ENCODE measurements at places on chromosomes 12 and 14. TPM values are rescaled to one million over a fixed set of nuclear protein-coding genes. Genes with fewer than 3 reads are reported as not detected.

DNA sequence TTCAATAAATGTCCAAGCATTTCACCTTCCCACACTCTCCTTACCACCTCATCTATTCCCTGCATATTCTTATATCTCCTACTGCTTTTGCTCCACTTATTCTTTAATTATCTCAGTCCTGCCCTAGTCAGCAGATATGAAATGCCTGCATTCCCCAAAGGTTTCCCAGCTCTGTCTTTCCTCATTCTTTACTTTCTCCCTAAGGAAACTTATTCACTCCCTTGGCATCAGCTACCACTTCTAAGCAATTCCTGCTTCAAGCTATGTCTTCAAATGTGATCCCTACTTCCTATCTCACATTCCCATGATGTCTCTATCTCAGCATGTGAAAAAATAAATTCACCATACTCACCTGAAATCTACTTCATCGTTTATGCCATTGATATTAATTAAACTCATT lies 111.8 kb downstream of the CAPZA3 start:
- ATAC-seq, result no peak

GRCh38 chr14:68471029-68471963 lies 321.6 kb downstream of the ZFP36L1 start:
- ATAC-seq, result no peak

The RPS26 gene
- total RNA-seq, result 52.8 TPM

The ADAMTS20 gene
- total RNA-seq, result not detected

The SELPLG gene
- total RNA-seq, result 0.76 TPM

DNA sequence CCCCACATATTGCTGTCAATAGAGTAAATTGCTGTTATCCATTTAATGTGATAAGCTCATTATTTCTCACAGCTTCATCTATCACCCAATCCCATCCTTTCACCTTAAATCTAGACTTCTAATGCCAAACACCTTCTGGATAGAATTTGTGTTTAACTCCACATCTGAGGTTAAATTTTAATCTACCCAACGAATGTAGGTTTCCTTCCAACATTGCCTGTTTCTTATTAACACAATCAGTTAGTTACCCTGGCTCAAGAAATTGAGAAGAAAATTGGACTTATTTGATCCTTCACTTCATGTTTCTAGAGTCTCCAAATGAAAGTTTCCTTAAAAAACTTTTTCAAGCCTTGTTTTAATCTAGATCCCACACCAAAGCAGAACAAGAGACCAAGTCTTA lies 67.3 kb downstream of the PTPRO start:
- no peak for ATAC-seq

The IL23A gene
- 1.8 TPM for total RNA-seq

The GPHN gene
- total RNA-seq, result 18.4 TPM

The CD163 gene
- 5.8 TPM for total RNA-seq

DNA sequence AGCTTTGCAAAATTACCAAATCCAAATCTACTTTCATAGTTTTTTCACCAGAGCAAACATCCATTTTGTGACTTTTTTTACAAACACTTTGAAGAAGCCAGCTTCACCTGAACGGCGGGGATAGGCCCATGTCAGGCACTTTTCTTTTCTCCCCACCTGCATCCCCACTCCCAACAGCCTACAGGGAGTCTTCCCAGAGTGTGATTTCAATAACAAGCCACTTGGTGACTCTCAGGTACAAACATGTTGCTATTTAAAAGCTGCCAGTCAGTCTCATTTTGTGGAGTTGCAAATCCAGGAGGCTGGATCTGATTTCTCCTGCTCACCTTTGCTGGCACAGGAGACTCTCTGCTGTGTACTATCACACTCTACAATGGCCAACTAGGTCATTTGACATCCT lies 285.5 kb downstream of the KCNH5 start:
- ATAC-seq, result no peak

DNA sequence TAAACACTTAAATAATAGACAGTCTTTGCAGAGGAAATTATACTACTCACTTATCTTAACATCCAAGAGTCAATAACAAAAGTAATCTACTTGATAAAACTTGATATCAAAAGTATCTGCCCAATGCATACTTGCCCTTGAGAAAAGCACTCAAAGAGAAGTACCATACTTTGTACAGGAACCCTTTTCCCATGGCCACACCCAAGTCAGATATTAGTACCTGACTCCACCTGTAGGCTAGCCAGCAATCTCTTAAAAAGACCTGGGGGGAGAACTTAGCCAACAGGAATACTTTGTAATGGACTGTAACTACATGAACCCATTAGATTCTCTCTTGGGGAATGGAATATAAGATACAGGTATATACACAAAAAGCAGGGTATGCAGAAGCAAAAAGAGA lies 99.6 kb upstream of the HECTD1 start:
- ATAC-seq, result no peak

The GPRC5A gene
- 11.8 TPM for total RNA-seq

DNA sequence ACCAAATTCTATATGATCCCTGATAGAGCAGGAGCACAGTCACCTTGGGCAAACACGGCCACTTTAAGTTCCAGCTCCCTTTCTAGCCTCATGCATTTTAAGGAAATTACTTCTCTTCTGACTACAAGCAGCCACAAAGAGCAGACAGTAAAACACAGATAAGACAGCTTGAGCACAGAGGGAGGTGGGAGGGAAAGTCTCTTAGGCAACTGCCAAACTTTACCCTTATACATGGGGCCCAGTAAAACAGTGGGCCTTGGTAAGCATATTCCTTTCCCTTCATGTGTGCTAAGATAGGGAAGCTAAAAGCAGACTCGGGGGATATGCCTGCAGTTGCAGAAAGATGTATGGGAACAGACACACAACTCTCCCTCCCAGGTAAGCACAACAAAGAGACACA lies 235.9 kb downstream of the CPNE8 start:
- ATAC-seq, result no peak

The SLC10A1 gene
- not detected for total RNA-seq

DNA sequence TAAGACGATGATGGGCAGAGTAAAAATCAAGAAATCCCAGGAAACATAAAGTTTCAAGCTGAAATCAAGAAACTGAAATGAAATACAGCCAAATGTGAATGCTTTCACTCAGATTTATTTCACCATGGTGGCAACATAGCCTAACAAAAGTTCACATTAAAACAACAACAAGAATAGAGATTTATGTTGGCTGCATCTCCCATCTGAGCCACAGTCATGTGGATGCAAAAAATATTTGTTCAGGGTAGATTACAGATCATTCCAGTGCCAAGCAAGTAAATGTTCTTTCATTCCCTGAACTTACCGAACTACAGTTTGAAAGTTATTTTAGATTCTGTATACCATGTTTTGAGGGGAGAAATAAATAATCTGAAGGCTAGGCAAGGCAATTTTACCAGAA lies 159.9 kb upstream of the TMTC1 start:
- no peak for ATAC-seq

DNA sequence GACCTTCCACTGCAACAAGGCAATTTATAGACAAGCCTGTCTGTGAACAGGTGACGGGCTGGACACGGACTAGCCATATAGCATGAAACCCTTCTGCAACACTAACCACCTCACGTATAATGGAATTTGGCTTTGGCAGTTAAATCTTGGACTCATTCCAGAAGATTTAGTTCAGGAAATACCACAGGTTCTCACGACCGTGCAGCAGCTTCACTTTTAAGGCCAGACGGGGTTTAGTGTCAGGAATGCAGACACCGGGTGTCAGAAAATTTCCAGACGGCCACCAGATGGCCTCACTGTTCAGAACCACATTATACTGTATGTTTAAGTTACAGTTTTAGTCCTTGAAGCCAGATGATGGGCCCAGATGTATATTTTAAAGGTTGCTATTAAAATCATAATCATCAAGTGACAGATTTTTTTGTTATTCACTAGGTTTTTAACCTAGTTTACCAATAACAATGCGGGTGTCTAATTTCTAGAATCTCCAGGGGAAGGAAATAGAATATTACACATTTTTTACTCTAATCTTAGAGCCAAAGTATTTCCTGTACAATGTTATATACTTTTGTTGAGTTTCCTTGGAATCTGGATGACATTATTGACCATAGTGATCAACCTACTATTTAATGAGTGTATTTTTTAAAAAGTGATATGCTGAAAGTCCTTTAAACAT lies 90.5 kb upstream of the TMPO start:
- peak; percentile 80 for ATAC-seq

The FGF6 gene
- total RNA-seq, result not detected

- ATAC-seq, result peak; percentile 64
Measured at GRCh38 chr12:2052826-2053678, at the start of gene CACNA1C. Gene CACNA1C, plus strand, starts transcription at chr12:2052987. Its CDS starts 576 bp downstream, at chr12:2053563.

DNA sequence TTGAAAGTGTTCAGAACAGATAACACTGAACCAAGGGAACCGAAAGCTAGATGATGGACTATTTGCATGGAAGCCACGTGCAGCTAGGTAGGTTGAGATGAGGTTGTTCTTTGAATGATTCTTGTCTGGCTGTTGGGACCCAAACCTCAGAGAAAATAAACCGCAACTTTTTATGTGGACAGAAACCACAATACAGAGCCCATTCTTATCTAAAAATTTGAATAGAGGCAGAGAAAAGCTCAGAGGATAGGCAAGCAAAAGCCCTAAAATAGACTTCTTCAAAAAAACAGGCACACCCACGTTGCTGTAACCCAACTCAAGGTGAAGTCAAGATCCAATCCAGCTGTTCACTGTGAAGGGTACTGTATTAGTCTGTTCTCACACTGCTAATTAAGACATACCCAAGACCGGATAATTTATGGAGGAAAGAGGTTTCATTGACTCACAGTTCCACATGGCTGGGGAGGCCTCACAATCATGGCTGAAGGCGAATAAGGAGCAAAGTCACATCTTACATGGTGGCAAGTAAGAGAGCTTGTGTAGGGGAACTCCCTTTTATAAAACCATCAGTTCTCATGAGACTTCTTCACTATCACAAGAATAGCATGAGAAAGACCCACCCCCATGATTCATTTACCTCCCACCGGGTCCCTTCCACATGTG lies 353.8 kb downstream of the AACS start:
- ATAC-seq, result no peak

GRCh38 chr12:120229487-120230325 lies 28.8 kb upstream of the RPLP0 start:
- ATAC-seq, result no peak

DNA sequence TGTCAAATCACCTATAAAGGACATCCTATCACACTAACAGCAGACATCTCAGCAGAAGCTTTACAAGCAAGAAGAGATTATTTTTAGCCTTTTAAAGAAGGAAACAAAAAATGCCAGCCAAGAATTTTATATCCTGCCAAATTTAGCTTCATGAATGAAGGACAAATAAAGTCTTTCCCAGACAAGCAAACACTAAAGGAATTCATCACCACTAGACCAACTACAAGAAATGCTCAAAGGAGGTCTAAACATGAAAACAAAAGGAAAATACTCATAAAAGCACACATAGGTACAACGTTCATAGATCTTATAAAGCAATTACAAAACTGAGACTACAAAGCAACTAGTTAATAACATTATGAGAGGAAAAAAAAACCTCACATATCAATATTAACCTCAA lies 20.7 kb upstream of the STAB2 start:
- no peak for ATAC-seq

DNA sequence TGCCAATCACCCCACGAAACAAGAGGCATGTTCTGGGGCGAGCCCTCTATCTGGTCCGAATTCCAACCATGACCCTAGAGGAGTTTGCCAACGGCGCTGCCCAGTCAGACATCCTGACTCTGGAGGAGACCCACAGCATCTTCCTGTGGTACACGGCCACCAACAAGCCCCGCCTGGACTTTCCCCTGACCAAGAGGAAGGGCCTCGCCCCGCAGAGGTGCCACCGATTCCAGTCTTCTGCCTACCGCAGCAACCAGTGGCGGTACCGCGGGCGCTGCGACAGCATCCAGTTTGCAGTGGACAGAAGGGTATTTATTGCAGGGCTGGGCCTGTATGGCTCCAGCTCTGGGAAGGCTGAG lies 1.7 kb downstream of the BTBD6 start:
- no peak for ATAC-seq
